ENCODE measurements at places on chromosomes 16 and 17.

DNA sequence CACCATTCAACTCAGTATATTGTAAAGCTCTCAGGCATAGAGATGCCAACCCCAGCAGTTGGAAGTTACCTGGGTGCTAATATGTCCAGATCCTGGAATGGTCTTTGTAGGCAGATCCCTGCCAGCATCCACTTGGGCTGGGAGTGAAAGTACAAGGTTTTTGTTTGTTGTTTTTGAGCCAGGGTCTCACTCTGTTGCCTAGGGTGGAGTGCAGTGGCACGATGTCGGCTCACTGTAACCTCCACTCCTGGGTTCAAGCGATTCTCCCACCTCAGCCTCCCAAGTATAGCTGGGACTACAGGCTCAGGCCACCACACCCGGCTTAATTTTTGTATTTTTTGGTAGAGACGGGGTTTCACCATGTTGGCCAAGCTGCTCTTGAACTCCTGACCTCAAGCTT lies 177.6 kb downstream of the IRF8 start:
- no peak for DNase-seq

DNA sequence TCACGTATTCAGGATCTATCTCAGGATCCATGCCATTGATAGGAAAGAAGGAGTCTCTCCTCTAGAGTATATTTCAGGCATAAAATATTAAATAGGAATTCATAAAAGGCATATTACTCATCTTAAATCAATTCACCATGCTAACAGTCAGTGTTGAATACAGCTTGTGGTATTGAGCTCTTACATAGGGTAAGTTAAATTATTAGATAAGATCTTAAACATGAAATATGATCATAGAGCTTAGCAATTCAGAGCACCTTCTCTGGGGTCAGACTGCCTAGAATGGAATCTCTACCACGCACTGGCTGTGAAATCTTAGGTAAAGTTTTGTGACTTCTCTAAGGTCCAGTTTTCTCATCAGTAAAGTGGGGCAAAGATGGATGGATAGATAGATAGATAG lies 20.7 kb downstream of the MARCHF10 start:
- no peak for DNase-seq

GRCh38 chr17:9052921-9053320 lies 31.6 kb downstream of the NTN1 start:
- DNase-seq: no peak

DNA sequence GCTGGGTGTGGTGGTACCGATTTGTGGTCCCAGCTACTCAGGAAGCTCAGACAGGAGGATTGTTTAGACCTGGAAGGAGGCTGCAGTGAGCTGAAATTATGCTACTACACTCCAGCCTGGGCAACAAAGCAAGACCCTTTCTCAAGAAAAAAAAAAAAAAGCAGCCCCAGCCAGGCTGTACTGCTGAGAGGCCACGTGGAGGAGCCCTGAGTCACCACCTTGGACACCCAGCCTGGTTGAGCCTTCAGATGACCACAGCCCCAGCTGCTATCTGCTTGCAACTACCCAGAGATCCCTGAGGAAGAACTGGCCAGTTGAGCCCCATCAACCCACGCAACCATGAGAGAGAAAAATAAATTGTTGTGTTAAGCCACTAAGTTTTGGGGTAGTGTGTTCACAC lies 23.6 kb upstream of the GPRC5C start:
- no peak for DNase-seq

DNA sequence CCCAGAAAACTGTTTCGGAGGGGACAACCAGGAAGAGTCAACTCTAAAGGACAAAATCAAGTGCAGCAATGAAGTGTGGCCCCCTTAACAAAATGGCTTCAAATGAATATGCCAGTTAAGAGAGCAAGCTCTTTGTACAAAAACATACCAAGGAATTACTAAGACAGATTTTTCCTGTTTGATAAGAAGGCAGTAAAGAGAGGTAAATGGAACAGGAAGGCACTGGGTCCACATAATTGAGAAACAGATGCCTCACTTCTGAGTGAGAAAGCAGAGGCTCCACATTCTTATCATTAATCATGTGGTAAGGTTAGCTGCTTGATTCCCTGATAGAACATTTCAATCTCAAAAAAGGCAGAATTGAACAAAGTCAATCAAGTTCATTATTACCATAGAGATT lies 44.9 kb downstream of the MBTD1 start:
- DNase-seq: no peak
